ENCODE measurements at places on chromosomes 2 and 18.

DNA sequence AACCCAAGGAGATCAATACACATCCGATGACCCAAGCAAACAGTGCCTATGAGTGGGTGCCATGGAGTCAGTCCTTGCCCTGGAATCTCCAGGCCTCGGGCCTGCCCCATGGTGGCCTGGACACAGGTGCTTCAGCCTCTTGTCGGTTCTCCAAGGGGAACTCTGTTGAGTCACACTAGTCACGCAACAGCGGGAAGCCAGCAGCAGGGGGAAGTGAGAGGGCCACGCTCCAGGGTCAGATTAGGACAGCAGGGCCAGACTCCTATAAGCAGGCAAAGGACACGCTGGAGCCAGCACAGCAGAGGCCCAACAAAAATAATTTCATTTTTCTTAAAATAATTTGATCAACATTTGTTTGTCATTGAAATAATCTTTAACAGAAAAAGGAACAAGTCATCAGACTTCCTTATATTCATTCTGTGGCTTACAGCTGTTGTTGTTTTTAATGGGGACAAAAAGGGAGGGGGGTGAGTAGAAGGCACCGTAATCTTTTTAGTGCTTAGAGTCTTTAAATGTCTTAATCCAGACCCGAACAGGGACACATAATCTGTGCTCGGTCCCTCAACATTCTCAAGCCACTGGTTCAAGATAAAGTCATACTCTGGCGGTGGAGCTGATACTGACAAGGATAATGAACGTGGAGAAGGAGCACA lies 16.4 kb upstream of the ARMC9 start:
- no peak for DNase-seq

DNA sequence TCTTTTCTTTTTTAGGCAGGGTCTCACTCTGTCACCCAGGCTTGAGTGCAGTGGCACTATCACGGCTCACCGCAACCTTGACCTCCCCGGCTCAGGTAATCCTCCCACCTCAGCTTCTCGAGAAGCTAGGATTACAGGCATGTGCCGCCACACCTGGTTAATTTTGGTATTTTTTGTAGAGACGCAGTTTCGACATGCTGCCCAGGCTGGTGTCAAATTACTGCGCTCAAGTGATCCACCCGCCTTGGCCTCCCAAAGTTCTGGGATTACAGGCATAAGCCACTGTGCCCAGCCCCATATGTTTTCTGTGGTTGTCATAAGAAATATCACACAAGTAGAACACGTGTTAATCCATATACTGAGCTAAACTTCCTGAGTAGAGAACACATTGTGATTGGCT lies 14.6 kb downstream of the ENOSF1 start:
- no peak for DNase-seq

GRCh38 chr2:182318466-182319220 lies 108.2 kb downstream of the PDE1A start:
- no peak for DNase-seq

- no peak for DNase-seq
These were observed 54.6 kb upstream of the ADAM23 start for GRCh38 chr2:206388698-206389097.

GRCh38 chr2:73448856-73449255 lies 63.2 kb downstream of the ALMS1 start:
- DNase-seq: no peak

DNA sequence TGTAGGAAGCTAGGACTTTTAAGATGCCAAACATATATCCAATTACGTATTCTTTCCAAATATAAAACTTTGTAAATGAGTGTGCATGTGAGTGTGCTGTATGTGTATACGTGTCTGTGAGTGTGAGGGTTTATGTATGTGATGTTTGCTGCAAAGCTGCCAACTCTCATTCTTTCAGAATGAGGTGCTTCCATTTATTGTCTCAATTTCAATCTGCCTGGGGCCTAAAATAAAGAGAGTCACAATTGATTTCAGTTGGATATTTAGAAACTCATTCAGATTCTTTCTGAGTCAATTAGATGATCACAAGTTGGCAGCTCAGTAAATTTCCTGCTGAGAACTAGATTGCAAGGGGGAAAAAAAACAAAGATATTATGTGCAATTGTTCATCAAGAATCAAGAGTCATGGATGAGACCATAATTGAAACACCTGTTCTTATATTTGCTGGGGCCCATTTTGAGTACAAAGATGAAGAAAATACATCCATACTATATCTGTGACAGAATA lies 621.2 kb upstream of the ACVR2A start:
- no peak for DNase-seq

DNA sequence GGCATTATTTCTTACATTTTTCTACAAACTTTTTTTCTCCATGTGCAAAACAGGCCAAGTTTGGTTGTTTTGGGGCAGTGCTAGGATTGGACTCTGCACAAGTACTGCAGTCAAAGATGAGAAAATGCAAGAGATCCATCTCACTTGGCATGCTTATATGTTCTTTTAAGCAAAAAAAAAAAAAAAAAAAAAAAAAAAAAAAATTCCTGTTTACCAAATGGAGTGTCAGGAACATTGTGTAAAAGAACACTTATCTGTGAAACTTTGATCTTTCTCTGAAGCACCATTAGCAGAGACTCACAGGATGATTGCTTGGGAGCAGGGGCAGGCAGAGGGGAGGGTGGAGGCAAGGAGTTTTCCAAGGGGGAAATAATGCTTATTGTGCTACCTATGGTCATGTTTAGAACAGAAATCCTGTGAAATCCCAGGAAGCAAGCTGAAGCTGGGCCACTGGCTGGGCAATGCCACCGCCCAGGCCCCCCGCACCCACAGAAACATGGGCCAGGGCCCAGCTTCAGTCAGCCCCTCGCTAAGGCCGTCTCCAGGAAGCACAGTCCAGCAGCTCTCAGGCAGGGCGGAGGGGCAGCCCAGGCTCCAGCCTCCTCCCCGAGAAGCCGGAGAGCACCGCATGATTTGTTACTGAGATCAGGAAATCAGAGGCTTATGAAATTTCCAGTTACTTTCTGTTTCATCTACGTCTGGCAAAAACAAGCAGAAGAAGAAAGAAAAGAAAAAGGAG lies 229.4 kb downstream of the ZNF516 start:
- DNase-seq: no peak

- DNase-seq: no peak
These were observed 34.5 kb upstream of the TBC1D8 start for GRCh38 chr2:101185656-101186055.

DNA sequence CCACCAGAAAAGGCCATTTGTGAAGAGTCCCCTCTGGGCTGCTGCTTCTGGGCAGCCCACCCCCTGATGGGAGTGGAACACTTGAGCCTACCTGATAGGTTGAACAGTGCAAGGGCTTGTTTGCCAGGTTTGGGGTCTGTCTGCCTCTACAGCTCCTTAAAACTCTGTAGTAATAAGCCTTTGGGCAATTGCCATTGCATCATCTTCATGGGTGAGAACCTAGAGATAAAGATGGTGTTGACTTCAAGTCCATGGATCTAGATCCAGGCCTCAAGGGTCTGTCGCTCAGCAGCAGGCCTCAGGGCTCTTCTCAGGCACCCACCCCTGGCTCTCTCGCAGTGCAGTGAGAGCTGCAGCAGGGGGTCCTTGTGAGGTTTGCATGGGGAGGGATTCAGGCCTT lies 47.1 kb upstream of the MCFD2 start:
- DNase-seq: no peak

GRCh38 chr2:138707392-138708074 lies 72.7 kb downstream of the NXPH2 start:
- no peak for DNase-seq

GRCh38 chr18:72107647-72108383 lies 436.3 kb downstream of the CBLN2 start:
- DNase-seq: no peak

DNA sequence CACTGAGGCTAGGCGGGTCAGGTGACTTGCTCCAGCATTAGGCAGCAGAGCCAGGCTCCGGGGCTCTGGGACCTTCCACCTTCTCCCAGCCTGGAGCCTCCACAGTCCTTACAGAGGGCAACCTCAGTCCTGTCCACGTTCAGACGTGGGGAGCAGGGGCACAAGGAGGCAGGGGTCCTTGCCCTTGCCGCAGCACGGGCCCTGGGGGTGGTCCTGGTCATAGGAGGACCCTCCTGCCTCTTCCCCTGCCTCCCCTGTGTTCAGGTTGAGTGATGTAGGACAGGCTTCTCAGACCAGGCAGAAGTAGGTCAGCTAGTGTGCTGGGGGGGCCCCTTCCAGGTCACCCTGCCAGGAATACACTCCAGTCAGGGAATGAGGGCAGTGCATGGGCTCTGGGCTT lies 5.4 kb upstream of the ARHGEF4 start:
- DNase-seq: no peak

DNA sequence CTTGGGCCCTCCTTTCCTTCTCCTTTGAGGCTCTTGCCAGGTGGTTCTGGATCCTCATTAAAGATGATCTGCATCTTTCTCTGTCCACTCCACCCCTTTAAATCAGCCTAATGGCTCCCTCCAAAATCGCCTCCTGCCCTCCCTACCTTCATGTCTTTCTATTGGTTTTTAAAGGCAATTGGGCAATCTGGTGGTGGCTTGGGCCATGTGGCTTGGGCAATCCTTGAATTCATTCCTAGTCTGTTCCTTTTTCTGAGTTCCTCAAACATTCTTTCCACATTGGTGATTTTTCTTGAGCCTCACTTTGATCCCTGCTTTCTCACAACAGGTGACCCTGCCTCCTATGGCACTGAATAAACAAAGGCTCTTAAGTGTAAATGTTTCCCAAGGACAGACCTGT lies 266.2 kb upstream of the REV1 start:
- DNase-seq: no peak

GRCh38 chr2:171745806-171746205 lies 58.5 kb downstream of the DYNC1I2 start:
- DNase-seq: no peak

DNA sequence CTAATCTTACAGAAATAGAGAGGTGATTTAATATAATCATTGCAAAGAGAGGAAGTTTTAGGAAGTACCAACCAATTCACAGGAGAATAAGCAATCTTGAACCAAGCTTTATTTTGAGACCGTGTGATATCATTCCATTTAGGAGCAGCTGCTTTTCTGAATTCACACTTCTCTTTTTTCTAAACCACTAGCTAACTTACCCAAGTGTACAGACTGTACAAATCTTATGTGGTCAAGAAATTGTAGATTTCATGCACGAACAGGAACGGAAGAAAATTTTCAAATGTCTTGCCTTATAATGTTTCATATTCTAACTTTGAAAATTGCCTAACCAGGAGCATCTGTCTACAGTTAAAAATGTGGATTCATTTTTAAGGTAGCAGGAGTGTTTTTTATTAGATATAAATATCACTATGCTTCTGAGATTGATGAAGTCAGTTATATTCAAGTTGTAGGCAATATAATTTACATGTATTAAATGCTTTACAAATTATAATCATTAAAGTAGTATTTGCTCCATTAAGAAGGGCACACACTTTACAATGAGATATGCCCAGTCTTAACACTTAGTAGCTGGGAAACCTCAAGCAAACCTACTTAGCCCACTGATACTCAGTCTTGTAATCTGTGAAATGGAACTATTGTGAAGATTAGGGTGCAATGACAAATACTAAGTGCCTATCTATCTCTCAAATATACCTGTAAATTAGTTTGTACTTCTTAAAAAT lies 302.2 kb upstream of the STON1 start:
- no peak for DNase-seq

GRCh38 chr2:240329778-240330177 lies 105.7 kb upstream of the GPC1 start:
- no peak for DNase-seq

GRCh38 chr2:211248841-211249240 lies 692.4 kb downstream of the CPS1 start:
- DNase-seq: no peak

DNA sequence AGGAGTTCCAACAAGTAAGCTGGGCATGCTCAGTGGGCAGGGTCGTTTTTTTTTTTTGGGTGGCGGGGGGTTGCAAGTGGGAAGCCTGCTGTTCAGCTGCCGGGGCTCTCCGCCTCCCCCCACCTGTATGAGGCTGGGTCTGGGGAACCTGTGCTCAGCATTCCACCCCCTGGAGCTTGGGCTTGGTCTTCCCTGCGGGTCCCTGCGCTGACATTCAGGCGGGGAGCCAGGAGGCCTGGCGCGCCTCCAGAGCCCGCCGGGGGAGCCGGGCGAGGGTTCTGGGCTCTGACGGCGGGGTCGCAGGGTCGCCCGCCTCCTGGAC lies 822 bp upstream of the GPD2 start:
- DNase-seq: no peak

GRCh38 chr18:5894611-5895298 lies 567 bp downstream of the TMEM200C start:
- no peak for DNase-seq

- no peak for DNase-seq
These were observed 210.5 kb upstream of the NRP2 start for GRCh38 chr2:205471776-205472175.

- DNase-seq: no peak
These were observed 842.5 kb upstream of the NXPH2 start for GRCh38 chr2:139622691-139623090.

Data from stimulated activated CD4-positive, alpha-beta T cell treated with anti-CD3 and anti-CD28 coated beads, Interleukin-2, amount 100 ng/mL, for 48 hours (primary cell).